Skin of body (tissue), 3 donors: ENCODE measurements at places on chromosomes 2 and 18. TPM values are rescaled to one million over a fixed set of nuclear protein-coding genes. Genes with fewer than 3 reads are reported as not detected.

Gene CCBE1
- total RNA-seq, result 9.3 TPM

Gene RTN4
- 225 TPM for total RNA-seq

Gene IL36G
- 4.4 TPM for total RNA-seq

Gene GLB1L
- 6.8 TPM for total RNA-seq

Gene KATNAL2
- 6.3 TPM for total RNA-seq

Gene RBM43
- total RNA-seq, result 9.7 TPM

Gene ZNF892
- 5.8 TPM for total RNA-seq

Gene ALPP
- not detected for total RNA-seq

Gene ELOA2
- total RNA-seq, result not detected

Gene HOXD1
- 0.30 TPM for total RNA-seq

Gene VIT
- 7.4 TPM for total RNA-seq

Gene EVA1A
- total RNA-seq, result 10.7 TPM

Gene MC4R
- not detected for total RNA-seq

Gene VAMP5
- 8.9 TPM for total RNA-seq

Gene PJVK
- total RNA-seq, result 5.9 TPM

Gene ZC3H6
- 9.7 TPM for total RNA-seq

Gene TWIST2
- total RNA-seq, result 60.3 TPM

Gene FBLN7
- 4.0 TPM for total RNA-seq

Gene MEP1B
- total RNA-seq, result not detected

Gene SLC8A1
- total RNA-seq, result 35.5 TPM

Gene DBI
- total RNA-seq, result 169 TPM

Gene ALPI
- not detected for total RNA-seq

Gene CDH19
- total RNA-seq, result 4.5 TPM

Gene RAB27B
- total RNA-seq, result 10.5 TPM

Gene ADAM23
- 3.1 TPM for total RNA-seq

Gene EMILIN1
- total RNA-seq, result 66.1 TPM

Gene HNRNPA3
- 96.6 TPM for total RNA-seq
